Hepatic stellate cell (primary cell): ENCODE measurements at places on chromosomes 4 and X.

DNA sequence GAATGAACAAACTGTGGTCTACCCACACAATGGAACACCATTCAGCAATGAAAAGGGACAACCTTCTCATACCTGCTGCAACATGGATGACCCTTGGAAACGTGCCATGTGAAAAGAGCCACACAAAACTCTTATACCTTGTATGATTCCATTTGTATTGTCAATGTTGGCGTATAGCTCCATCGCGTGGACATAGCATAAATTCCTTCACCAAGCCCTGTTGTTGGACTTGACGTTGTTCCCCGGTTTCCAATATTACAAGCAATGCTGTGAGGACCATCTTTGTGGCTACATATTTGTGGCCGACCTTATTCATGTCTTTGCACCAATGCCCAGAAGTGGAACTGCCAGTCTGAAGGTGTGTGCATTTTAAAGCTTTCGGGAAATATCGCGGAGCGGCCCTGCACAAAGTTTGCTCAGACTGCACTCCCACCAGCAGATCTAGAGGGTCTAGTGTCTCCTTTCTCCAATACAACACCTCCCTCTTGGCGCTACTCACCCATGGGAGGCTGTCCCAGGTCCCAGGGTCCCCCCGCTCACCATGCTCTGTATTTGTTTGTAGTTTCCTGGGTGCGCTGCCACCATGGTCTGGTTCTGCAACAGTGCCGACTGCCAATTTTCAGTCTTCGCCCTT lies at the start of gene CLDN34:
CLDN34 (plus strand) TSS at position 584 of the 634 bp plus-strand sequence; CDS start at position 584, 0 bp downstream.
- DNase-seq = peak; percentile 21

GRCh38 chr4:5218376-5219069 lies 167.2 kb downstream of the STK32B start:
- DNase-seq = no peak

- DNase-seq = no peak
These were observed 4.6 kb upstream of the CLDN24 start for GRCh38 chr4:183326853-183327252.

DNA sequence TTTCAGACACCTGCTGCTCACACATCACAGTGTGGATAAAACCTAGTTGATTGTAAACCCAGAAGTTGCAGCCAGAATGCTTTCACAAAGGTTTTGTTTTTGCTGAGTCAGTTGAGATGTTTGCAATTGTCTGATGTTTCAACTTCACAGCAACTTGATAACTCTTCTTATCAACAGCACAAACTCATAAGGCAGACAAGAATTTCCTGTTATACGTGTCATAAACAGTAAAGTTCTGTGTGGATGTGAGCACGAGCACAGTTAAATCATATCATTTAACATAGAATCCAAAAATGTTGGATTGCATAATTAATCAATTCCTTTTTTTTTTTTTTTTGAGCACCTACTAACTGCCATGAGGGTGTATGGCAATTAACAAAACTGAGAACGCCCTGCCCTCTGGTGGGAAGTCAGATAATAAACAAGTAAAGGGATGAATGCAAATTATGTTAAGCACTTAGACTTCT lies 512.2 kb downstream of the PDHA2 start:
- no peak for DNase-seq
